ENCODE measurements at places on chromosomes 1 and 21. TPM values are rescaled to one million over a fixed set of nuclear protein-coding genes. Genes with fewer than 3 reads are reported as not detected.

DNA sequence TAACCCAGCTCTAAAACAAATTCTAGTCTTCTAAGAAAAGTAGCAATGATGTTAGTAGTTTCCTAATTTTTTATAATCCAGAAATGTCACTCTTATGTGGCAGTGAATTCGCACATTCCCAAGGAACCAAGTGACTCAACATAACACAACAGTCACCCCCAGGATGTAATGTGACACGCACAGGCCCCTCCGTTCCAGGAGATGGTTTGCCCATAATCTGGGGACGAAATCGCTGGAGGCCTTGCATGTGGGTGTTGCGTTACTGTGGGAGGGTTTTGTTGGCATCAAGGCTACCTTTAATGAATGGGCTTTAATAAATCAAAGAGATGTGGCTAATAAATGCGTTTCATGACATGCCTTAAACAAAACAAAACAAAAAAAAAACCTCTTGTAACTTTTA lies 50.9 kb downstream of the EVA1C start:
- no peak for DNase-seq
- H3K27ac ChIP-seq = peak overlapping the region; percentile 23
- no peak overlapping the region for H3K4me3 ChIP-seq
- H3K4me1 ChIP-seq = peaks cover 18% of the 10 kb centered on the region

The FCMR gene
- not detected for total RNA-seq

GRCh38 chr21:25903607-25904006 lies 168.8 kb downstream of the GABPA start:
- DNase-seq = no peak
- H3K27me3 ChIP-seq = no peaks in the 10 kb centered on the region
- H3K4me1 ChIP-seq = peaks cover 2% of the 10 kb centered on the region
- no peak overlapping the region for H3K4me3 ChIP-seq
- no peak overlapping the region for H3K27ac ChIP-seq
- peaks cover 48% of the 10 kb centered on the region for H3K36me3 ChIP-seq

The AMY1C gene
- total RNA-seq = not detected

GRCh38 chr1:16969057-16969611 lies 11.3 kb downstream of the MFAP2 start:
- H3K27me3 ChIP-seq = no peaks in the 10 kb centered on the region
- H3K36me3 ChIP-seq = peaks cover 14% of the 10 kb centered on the region
- DNase-seq = no peak
- no peak overlapping the region for H3K4me3 ChIP-seq
- peaks cover 23% of the 10 kb centered on the region for H3K4me1 ChIP-seq

DNA sequence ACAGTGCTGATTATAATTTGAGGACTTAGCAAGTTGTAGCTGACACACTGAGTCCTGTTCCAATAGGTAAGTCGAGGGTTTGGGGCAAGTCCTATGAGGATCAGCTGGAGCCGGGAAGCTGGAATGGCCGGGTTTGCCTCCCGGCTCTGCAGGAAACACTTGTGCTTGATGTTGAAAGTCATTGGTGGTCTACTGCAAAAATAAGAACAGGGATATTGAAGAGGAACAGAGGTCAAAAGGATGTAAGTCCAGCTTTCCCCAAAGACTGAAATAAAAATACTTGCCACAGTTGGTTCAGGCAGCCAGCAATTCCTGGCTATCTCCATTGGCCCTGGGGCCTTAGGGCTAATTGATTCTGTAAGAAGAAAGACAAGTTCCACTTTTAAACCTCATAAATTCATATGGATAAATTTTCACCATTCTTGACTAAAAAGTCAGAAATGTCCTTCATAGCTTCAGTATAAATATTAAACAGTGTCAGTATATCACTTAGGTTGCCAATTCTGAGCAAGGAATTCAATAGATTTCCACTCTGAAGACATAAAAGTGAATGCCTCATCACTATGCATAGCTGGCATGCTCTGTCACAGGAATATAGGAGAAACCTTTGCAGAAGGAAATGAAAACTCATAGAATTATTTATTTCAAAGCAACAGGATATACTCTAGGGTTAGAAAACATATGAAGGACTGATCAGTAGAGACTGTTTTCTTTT lies 165.2 kb downstream of the AK5 start:
- peaks cover 5% of the 10 kb centered on the region for H3K36me3 ChIP-seq
- H3K27ac ChIP-seq = peak overlapping the region; percentile 76
- H3K4me1 ChIP-seq = peaks cover 15% of the 10 kb centered on the region
- no peak for DNase-seq
- no peak overlapping the region for H3K4me3 ChIP-seq

DNA sequence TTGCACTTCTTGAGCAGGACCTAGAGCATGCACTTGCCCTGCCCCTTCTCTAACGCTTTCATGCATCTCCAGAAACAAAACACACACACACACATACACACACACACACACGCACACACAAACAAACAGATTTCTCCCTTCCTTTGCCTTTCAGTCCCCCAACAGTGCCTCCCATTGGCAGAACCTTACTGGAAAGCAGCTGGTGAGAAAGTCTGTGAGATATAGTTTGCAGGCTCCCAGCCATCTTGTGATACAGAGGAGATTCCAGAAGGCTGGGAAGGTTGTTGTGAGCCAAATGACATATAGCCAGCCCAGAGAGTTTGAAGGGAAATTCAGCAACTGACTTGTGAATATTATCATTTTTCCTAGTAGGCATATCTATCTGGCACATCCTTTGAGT lies 35.9 kb upstream of the ZRANB2 start:
- no peak overlapping the region for H3K27ac ChIP-seq
- DNase-seq = no peak
- H3K4me1 ChIP-seq = no peaks in the 10 kb centered on the region
- no peak overlapping the region for H3K4me3 ChIP-seq
- peaks cover 7% of the 10 kb centered on the region for H3K27me3 ChIP-seq

The LCE5A gene
- total RNA-seq = not detected

DNA sequence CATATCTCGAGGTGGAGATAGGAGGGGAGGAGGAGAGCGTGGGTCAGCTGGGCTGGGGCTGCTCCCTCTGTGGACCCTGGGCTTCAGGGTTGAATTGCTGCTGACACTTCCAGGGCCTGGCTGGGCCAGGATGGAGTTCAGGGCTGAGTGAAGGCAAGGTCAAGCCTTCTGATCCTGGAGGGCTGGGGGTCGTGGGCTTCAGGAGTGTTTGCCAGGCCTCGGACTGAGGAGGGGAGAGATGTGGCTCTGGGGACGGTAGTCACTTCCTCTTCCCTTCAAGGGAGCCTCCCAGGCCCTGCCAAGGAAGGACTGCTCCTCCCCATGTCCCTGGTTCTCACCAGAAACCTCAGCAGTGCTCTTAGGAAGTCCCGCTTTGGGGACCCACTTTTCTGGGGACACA lies 12.1 kb upstream of the FAM131C start:
- H3K27ac ChIP-seq = peak overlapping the region; percentile 57
- H3K27me3 ChIP-seq = no peaks in the 10 kb centered on the region
- H3K4me1 ChIP-seq = peaks cover 22% of the 10 kb centered on the region
- no peak for DNase-seq

All from osteocyte (in vitro differentiated cells).